ENCODE measurements at places on chromosomes 2 and 18.

- DNase-seq, result no peak
Observed at GRCh38 chr2:174965551-174965950, 39.6 kb downstream of the CHN1 start.

DNA sequence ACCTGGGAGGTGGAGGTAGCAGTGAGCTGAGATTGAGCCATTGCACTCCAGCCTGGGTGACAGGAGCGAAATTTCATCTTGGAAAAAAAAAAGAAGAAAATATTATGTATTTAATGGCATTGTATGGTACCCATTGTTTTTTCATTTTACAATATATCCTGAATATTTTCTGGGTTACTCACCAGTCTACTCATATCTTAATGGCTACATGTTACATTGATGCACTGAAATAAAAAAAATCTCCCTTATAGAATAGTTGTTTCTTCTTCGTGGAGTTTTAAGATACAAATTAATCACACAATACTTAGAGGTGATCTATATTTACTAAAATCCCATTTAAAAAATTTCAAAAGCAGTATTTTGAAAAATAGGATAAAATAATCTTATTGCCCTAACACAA is 66.3 kb upstream of the XPO1 start:
- no peak for DNase-seq

DNA sequence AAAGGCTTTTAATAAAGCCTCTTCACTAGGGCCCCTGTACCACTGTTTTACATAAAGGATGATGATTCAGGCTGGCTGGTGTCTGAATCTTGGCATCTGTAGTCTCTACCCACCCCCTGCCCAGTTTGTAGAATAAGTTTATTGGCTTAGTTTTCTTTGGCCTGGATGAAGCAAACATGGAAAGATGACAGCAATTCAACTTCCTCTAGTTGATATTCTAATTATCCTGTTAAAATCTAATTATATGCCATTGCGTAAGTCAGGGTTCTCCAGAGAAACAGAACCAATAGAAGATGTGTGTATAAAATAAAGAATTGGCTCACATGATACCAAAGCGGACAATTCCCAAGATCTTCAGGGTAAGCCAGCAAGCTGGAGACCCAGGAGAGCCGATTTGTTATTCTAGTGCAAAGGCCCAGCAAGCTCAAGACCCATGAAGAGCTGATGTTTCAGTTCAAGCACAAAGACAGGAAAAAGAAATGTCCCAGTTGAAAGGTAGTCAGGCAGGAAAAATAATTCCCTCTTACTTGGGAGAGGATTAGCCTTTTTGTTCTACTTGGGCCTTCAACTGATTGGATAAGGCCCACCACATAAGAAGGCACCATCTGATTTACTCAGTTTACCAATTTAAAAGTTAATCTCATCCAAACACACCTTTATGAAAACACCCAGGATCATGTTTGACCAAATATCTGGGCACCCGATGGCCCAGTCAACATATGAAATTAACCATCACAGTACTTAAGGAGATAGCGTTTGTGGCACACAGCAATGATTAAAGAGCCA is 82.6 kb upstream of the LYPD1 start:
- no peak for DNase-seq

GRCh38 chr18:41624460-41624859 is 330.6 kb upstream of the PIK3C3 start:
- no peak for DNase-seq

Measured in NCI-H2081 treated with DMSO at 0.1 percent for 48 hours (cell line).